Neural crest cell (in vitro differentiated cells): ENCODE measurements at places on chromosomes 12 and 14.

DNA sequence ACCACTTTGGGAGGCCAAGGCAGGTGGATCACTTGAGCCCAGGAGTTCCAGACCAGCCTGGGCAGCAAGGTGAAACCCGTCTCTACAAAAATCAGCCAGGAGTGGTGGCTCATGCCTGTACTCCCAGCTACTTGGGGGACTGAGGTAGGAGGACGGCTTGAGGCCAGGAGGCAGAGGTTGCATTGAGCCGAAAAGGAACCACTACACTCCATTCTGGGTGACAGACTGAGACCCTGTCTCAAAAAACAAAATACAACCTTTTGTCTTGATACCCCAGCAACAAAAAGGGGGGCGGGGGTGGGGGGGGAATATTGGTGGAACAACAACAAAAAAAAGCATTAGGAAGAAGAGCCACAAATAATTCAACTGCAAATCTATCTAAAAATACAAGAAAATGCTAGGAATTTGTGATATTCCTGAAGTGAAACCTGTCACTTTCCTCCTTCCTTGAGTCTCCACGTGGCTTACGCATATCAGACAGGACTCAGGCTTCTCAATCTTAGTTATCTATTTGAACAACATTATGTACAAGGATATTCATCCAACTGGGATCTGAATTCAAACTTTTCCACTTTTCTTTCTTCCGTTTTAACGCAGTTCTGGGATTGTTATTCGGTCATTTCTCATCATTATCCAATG is 1.3 kb downstream of the R3HDM2 start:
- no peak for DNase-seq

DNA sequence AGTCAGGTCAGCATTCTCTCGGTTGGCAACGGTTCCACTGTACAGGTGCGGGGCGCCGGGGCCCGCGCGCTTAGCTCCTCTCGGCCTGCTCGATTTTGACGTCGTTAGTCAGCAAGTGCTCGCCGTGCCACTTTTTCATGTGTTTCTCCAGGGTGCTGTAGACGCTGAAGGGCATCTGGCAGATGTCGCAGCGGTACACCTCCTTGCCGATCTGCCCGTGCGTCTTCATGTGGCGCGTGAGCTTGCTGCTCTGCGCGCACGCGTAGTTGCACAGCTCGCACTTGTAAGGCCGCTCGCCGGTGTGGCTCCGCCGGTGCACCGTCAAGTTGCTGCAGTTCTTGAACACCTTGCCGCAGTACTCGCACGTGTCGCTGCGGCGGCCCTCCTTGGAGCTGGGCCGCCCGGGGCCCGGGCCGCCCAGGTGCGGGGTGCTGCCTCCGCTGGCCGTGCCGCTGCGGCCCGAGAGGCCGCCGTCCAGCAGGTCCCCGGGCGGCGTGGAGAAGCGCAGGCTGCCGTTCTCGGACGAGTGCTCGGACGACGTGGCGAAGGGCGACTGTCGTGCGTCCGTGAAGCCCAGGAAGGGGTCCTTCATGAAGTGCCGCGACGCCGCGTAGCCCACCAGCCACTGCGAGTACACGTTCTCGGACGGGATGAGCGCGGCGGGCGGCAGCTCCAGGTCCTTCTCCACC is 97.8 kb downstream of the BCL11B start:
- no peak for DNase-seq

DNA sequence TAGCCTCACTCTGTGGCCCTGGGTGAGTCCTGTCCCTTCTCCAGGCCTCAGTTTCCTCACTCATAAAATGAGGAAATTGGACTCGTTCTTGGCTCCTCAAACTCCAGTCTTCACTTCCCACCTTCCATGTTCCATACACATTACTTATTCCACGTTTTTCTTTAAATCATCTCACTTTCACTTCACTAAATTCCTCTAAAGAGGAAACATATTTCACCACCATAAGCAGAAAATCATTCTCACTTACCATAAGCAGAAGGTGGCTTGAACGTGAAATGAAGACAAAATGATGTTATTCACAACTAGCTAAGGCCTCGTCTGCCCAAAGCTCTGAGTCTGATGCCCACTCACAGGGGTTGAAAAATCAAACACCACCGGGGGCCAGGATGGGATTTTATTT is 278.3 kb downstream of the ADGRD1 start:
- DNase-seq, result no peak

DNA sequence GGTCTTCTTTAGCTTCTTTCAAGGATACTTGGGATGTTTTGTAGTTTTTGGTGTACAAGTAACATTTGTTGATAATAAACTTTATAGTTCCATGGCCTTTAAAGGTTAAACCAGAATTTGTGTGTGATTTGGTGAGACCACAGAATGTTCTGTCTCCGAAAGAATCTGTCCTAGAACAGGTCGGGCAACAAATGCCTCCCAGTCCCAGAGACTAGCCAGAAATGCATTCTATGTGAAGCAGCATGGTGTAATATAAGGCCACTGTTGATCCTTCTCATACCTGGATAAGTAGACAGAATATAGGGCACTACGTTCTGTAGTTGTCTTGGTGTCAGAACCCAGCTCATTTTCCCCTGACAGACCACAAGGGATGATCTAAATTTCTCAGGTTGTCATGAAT is 10.0 kb downstream of the STYK1 start:
- no peak for DNase-seq

DNA sequence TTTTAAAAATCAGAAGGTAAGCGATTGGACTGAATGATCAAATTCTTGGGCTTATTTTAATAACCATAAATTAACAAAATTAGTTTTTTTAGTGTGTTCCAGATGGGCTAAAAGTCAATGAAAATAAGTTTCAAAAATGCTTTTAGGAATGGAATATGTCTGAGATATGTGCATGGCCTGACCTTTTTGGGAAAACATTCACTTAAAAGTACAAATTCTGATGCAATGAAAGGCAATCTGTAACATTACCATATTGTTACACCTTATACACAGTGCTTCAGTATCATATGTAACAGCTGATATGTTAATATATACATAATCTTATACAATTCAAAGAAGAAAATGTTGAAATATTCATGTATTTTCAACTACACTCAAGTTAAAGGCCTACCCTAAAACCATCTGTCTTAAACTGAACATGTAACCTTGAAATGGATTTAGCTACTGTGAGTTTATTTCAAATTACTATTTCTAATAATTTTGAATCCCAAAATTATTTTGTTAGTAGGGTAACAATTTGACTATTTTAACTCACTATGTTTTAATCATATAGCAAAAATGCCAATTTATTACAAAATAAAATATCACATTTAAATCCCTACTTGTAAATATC is 84.8 kb downstream of the EEA1 start:
- no peak for DNase-seq

GRCh38 chr12:42125388-42125767 is 19.3 kb downstream of the GXYLT1 start:
- no peak for DNase-seq
